ENCODE measurements at places on chromosomes 3 and 15. TPM values are rescaled to one million over a fixed set of nuclear protein-coding genes. Genes with fewer than 3 reads are reported as not detected.

Gene GABRR3
- total RNA-seq, result 0.63 TPM

Gene EPHB1
- total RNA-seq, result 20.1 TPM

Gene NRROS
- total RNA-seq, result not detected

Gene ANKUB1
- total RNA-seq, result not detected

Gene B3GNT5
- 1.2 TPM for total RNA-seq

Gene CASR
- 0.25 TPM for total RNA-seq

Gene GPR160
- total RNA-seq, result 4.8 TPM

Gene PROS1
- total RNA-seq, result 80.9 TPM

Gene CHRNA7
- total RNA-seq, result 8.4 TPM

Gene GPR87
- total RNA-seq, result 0.14 TPM

Measured in motor neuron (in vitro differentiated cells).